Endodermal cell (in vitro differentiated cells): ENCODE measurements at places on chromosomes 7 and 10. TPM values are rescaled to one million over a fixed set of nuclear protein-coding genes. Genes with fewer than 3 reads are reported as not detected.

DNA sequence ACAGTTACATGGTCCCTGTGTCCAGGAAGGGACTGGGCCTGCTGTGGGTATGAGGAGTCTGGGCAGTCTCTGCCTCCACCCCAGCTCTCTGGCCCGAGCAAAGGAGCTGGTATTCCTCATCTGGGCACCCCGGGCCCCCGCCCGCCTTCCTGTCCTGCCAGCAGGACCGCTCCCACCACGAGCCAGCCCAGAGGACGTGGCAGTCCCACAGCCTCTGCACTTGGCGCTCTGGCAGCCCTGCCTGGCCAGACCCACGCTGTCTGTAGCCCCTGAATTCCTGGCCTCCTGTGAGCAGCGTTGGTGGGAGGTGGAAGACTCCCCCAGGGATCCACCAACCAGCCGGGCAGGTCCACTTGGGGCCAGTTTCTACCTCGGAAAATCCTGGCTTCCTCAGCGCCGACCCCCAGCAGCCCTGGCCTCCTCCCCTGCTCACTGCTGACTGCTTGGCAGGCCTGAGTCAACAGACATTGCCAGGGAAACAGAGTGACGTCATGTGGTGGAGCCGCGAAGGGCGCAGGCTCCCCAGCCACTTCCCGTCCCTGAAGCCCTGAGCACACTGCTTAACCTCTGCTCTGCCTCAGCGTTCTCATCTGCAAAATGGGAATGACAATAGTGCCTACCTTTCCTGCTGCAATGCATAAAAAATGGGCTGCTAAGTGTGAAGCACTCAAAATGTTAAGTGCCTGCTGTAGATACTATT, 21.6 kb upstream of the LIMK1 start:
- no peaks in the 10 kb centered on the region for H3K36me3 ChIP-seq
- peaks cover 5% of the 10 kb centered on the region for H3K27me3 ChIP-seq
- no peak for DNase-seq
- no peak overlapping the region for H3K4me3 ChIP-seq
- no peaks in the 10 kb centered on the region for H3K4me1 ChIP-seq
- H3K27ac ChIP-seq: no peak overlapping the region

DNA sequence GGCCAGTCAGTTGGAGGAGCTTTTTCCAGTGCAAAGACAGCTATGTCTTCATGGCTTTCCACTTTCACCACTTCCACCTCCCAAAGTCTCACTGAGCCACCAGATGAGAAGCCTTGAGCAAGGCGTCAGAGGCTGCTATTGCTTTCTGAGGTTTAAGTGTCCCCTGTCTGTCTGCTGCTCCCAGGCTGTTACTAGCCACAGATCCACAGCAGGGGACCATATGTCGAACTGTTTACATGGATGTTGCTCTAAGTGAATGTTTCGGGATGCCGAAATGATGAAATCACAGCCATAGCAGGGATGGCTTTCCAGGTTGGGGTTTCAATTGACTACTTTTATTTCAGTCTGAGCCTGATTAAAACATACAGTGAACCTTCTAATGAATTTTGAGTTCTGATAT, 88.5 kb downstream of the AVL9 start:
- H3K27me3 ChIP-seq: no peaks in the 10 kb centered on the region
- no peak overlapping the region for H3K27ac ChIP-seq
- no peaks in the 10 kb centered on the region for H3K4me1 ChIP-seq

- H3K4me1 ChIP-seq: no peaks in the 10 kb centered on the region
- H3K36me3 ChIP-seq: no peaks in the 10 kb centered on the region
- no peak overlapping the region for H3K27ac ChIP-seq
- H3K4me3 ChIP-seq: no peak overlapping the region
Measured at GRCh38 chr10:43208147-43209073, 58.5 kb downstream of the RASGEF1A start.

The FAM20C gene
- total RNA-seq: 46.8 and 53.5 TPM in 2 replicates

The VENTX gene
- 4.0 to 5.8 TPM (median 5.5 TPM) in 3 replicates for total RNA-seq

The KNDC1 gene
- 7.3 and 9.6 TPM in 2 replicates for total RNA-seq
